NCI-H1092 (cell line): ENCODE measurements at places on chromosomes 7 and 10.

- DNase-seq = no peak
Observed at GRCh38 chr10:122126763-122127659, 138.0 kb downstream of the TACC2 start.

- no peak for DNase-seq
Observed at GRCh38 chr7:73829505-73829904, 1.3 kb upstream of the CLDN4 start.

DNA sequence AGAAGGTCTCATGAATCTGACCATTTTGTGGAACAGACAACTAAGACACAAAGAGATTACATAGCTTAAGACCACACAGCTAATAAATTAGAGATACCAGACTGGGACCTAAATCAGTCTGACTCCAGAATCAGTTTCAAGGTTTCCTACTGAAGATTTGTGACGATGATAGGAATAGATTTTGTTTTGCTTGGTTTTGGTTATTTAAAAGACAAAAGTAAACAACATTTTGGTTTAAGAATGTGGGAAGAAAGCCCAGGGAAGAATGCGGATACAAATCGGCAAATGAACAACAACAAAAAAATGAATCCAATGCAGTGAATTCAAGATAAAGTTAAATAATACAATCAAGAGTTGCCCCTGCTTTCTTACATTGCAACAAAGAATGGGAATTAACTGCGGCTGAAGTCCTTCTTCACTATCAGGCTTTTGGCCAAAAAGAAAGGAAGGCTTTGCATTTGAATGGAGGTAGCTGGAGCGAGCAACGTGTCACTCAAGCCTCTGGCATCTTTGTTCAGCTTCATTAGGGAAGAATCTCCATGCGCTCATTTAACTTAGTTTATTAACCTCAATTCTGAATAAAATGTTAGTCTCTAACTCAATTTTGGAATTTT, 210.8 kb downstream of the ADAM12 start:
- no peak for DNase-seq

DNA sequence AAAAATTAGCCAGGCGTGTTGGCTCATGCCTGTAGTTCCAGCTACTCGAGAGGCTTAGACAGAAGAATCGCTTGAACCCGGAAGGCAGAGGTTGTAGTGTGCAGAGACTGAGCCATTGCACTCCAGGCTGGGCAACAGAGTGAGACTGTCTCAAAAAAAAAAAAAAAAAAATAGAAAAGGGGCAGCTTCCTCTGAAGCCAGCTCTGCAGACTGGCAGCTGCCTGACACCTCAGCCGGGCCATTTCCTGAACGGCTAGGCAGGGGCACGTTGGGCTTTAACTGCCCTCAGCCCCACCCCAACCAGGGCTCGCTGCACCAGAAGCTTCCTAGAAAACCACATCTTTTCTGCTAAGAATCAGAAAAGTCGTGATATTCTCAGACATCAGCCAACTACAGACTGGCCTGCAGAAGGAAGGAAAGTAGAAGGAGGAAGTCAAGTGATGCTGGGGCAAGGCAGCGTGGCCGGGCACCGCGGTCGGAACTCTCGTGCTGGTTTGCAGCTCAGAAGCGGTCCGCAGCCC, 38.0 kb downstream of the PRKAG2 start:
- no peak for DNase-seq

DNA sequence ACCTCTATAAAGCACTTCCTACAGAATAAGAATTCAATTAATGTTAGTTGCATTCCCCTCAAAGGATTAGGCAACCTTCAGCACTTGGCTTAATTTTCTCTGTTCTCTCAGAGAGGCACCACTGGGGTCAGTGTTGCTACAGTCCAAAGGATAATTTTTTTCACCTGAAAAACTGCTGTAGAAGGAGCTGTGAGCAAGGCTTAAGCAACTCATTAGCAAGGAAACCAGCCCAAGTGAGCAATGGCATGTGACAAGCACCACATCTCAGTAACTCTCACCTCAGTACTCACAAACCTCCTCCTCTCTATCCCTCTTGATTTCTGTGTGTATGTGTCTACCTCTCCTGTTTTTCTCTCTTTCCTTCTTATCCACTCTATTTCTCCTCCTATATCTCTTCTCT, 55.9 kb downstream of the DGKI start:
- no peak for DNase-seq

GRCh38 chr7:45574669-45575500, 717 bp downstream of the ADCY1 start:
- DNase-seq = peak; percentile 46

DNA sequence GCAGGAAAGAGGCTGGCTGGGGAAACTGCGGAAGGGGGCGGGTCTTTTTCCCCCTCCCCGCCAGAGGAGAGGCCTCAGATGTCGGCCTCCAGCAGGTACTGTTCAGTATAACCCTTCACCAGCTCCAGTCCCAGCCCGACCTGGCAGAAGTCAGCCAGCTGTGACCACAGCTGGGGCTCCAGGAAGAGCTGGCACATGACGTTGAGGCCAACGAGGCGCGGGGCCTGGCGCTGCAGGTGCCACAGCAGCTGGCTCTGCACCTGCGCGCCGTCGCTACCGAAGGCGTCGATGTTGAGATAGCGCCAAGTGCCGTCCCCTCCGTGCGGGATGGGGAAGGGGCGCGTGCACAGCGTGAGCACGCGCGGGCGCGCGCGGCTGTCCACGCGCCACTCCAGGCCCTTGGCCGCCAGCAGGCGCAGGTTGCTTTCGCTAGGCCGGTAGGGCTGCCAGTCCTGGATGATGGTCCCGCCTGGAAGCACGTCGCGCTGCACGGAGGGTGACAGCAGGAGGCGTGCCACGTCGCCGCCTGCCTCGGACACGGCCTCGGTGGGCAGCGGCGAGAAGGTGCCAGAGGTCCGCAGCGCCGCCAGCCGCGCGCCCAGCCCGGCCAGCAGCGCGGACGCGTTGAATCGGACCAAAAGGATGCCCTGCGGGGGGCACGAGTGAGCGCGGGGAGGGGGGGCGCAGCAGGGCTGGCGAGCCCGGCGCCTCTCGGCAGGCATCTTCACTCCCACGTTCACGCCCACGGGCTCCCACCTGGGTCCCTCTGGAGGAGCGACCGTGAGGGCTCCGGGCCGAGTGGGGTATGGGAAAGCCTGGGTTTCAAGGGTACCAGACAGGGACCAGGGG, 6.9 kb upstream of the VGF start:
- DNase-seq = peak; percentile 53

- no peak for DNase-seq
Observed at GRCh38 chr7:157022681-157023588, 12.5 kb upstream of the MNX1 start.

DNA sequence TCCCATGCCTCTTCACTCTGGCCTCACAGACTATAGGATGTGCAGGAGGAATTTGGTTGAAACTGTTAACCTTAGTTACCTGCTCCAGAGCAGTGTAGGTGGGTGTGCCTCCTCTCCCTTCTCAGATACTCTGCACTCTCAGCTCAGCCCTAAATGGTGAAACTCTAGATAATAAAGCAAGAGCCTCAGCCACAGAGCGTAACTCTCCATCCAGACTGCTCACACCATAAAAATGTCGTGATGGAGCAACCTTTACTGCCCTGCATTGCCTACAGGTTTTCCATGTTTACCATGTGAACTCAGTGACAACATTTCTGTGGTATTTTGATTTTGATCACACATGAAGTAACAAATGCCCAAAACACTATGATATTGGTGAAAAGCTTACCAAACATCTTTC, 227.7 kb downstream of the CREB5 start:
- no peak for DNase-seq

DNA sequence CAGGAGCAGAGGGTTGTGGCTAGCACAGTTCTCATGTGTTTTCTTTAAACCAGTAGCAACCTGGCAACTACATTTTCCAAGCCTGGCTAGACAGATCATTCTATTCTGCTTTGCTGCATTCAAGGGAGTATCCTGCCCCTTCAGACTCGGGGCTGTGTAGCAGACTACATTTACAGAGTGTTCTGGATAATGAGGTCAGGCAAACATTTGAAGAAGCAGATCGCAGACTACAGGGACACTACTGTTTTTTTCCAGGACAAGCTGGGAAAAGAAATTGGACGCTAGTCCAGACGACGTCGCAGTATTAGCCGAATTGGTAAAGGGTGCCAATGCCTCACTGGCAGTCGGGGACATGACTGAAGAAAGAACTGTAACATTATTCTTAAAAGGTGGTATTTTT, 61.0 kb upstream of the PAPSS2 start:
- DNase-seq = no peak

DNA sequence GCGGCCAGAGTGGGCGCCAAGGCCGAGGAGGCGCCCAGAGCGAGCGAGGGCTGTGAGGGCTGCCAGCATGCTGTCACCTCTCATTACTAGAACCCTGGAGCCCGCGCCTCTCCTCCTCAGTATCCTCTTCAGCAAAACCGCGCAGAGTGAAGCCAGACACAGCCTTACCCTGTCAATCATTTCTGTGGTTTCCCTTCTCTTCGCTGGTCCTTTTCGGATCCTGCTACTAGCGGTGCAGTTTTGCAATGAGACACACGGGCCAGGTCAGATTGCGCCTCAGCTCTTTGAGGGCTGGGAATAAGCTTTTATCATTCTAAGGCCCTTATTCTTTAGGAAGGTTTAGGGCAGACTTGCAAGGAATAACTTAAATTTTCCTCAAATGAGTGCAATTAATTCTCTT, 55.5 kb upstream of the FAM171A1 start:
- DNase-seq = no peak

GRCh38 chr10:23204773-23205172, 12.7 kb downstream of the PTF1A start:
- DNase-seq = no peak

DNA sequence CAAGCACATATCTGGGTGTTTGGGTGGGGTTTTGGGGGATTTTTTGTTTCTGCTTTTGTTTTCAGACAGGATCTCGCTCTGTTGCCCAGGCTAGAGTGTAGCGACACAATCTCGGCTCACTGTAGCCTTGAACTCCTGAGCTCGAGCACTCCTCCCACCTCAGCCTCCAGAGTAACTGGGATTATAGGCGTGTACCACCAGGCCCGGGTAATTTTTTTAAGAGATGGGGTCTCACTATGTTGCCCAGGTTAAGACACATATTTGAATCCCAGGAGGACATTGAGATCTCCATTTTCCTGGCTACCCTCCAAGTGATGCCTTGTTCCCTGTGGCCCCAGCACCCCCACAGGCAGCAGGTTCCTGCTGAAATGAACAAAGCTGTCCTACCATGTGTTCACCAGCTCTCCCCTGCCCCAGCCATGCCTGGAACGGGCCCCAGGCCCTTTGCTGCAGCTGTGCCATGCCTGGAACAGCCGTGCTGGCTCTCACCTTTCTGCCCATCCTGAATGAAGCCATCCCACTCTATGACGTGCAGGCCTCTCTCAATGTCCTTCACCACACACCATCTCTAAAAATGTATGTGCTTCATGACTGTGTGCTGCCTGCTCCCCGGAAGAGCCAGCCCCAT, 55.0 kb upstream of the DNAAF5 start:
- no peak for DNase-seq

DNA sequence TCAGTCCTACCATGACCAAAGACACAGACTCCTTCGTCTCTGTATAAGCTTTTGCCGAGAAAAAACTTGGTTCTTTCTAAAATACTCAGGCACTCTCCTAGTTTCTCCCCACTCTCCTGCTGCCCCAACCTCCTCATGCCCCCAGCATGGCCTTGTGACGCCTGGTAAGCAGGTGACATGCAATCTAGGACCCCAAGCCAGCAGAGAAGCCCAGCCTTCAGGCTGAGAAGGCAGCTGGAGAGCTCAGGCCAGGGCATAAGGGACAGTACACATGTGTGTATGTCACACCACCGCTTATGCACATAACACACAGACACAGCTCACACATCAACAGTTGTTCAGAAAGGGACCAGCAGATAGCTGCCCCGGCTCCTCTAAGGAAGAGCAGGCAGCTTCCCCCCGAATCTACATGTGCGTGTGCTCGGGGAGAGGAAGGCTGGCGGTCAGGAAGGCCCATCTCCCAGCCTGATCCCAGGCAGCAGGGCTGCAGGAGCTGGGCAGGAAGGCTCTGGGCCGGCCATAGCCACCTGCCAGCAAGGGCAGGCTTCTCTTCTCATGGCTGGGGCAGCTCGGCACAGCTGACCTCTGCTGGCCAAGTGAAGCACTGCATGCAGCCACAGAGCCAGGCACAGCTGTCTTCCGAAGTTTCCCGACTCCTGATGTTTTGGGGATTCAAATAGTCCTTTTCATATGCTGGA, 8.5 kb downstream of the DDX56 start:
- peak; percentile 31 for DNase-seq

- no peak for DNase-seq
Observed at GRCh38 chr10:17814973-17815372, 5.8 kb downstream of the MRC1 start.

DNA sequence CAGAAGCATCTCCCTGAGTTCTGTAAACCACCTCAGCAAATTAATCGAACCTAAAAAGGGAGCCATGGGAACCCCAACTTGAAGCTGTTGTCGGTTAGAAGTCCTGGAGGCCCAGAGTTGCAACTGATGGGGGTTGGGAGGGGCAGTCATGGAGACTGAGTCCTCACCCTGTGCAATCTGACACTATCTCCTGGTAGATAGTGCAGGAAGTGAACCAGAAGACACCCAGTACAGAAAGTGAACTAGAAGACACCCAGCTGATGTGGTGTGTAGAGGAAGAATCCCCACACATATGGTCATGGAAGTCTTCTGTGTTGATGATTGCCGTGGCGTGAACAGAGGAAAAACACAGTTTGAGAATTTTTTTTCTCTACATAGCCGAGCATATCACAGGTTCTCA, 58.8 kb upstream of the SRRM3 start:
- DNase-seq = no peak

- no peak for DNase-seq
Observed at GRCh38 chr7:117654780-117655179, 175.0 kb downstream of the CFTR start.

DNA sequence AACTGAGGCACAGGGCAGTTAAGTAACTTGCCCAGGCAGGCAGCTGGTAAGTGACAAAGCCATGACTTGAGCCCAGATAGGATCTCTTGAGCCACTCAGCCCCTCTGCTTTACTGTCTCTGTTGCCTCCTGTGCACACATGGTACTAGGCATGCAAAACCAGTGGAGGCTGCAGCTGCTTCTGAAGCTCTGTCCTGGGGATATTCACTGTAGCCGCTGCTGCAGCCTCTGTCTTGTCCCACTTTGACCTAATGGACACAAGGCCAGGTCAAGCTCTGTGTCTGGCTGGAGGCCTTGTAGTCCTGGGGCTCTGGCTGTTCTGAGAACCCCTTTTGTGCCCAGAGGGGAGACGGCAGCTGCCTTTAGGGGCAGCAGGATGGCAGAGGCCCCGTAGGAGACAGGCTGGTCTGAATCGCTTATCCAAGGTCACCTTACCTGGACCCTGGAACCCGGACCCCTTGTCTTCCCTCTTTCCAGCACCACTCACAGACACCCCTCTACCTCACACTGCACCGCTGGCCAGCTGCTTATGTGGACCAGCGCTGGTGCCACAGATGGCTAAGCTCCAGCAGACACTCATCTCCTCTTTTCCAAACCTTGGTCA, 57.6 kb downstream of the TSPAN15 start:
- DNase-seq = no peak

- no peak for DNase-seq
Observed at GRCh38 chr7:100943693-100944092, 5.6 kb upstream of the MUC3A start.

DNA sequence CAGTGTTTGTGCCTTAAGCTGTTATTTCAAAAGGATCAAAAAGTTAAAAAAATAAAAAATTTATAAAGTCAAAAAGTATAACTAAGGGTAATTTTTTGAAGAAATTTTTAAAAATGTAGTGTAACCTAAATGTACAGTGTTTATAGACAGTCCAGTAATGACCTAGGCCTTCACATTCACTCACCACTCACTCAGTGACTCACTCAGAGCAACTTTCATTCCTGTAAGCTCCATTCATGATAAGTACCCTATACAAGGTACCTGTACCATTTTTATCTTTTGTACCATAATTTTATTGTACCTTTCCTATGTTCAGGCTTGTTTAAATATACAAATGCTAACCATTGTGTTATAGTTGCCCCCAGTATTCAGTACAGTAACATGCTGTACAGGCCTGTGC, 21.5 kb downstream of the DNAJC9 start:
- no peak for DNase-seq
